ENCODE measurements at places on chromosomes 16 and 17.
A peak's percentile ranks its signal among the peaks of the same experiment; 100 is the strongest.

- DNase-seq: no peak
Observed at GRCh38 chr17:60077226-60077625, 1.5 kb downstream of the HEATR6 start.

DNA sequence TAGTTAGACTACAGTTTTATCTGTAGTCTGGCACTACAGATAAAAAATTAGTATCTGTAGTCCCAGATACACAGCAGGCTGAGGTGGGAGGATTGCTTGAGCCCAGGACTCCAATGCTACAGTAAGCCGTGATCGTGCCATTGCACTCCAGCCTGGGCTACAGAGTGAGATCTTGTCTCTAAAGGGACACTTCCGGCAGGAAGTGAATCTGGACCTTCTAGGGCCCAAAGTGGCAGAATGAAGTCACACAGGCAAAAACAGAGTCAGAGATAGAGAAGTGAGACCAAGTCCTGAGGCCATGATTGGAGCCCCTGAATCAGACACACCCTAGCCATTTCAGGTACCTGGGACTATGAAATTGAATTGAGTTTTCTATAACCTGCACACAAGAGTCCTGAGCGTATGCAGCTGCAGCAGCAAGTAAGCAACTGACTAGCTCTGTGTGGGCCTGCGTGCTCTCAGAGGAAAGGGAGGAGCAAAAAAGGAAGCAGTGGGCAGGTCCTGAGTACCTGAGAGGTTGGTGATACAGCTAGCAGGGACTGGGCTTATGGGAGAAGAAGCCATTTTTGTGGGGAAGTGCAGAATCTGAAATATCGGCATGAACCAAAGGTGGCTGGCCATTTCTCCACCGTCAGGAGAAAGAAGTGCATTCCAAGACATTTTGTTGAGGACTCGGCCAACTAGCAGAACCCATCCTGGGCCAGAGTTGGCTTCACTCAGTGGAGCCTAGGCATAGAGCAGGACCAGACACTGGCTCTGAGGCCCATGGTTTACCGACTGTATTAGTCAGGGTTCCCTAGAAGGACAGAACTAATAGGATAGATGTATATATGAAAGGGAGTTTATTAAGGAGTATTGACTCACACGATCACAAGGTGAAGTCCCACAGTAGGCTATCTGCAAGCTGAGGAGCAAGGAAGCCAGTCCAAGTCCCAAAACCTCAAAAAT is 27.2 kb upstream of the BRD7 start:
- DNase-seq: no peak

DNA sequence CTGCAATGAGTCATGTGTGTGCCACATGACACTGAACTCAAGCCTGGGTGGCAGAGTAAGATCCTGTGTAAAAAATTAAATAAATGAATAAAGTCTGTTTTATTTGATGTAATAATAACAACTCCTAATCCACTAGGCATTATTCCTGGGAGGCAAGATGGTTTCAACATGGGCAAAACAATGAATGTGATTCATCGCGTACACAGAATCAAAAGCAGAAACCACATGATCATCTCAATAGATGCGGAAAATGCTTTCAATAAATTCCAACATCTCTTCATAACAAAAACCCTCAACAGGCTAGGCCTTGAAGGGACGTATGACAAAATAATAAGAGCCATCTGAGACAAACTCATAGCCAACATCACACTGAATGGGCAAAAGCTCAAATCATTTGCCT is 195.4 kb downstream of the CDH11 start:
- no peak for DNase-seq

DNA sequence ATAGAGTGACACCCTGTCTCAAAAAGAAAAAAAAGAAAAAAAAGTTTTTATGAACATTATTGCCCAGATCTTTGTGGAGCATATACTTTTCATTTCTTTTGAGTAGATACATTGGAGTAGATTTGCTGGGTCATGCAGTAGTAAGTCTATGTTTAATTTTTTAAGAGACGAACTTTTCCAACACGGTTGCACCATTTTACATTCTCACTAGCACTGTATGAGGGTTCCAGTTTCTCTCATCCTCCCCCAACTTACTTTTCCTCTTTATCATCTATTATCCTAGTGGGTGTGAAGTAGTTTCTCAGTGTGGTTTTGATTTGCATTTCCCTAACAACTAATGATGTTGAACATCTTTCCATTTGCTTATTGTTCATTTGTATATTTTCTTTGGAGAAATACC is 10.5 kb downstream of the RPS6KB1 start:
- DNase-seq: no peak

GRCh38 chr16:27169511-27170071 is 33.7 kb upstream of the KDM8 start:
- peak; percentile 15 for DNase-seq

GRCh38 chr16:30122604-30123160 is 338 bp downstream of the MAPK3 start:
- no peak for DNase-seq

DNA sequence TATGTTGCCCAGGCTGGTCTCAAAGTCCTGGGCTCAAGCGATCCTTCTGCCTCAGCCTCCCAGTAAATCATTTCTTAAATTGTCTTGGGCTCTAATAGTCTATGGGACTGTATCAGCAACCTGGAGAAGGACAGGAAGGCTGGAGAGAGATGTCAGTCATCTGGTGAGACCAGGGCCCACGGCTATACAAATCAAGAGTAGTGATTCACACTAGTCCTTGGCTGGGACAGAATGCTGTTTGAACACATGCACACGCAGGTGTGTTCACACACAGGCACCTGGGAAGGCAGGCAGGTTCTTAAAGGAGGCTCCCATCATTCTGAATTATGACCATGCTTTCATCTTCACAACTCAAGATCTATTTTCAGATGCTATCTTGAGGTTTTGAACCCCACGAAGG is 14.1 kb downstream of the NQO1 start:
- DNase-seq: no peak

GRCh38 chr16:77549876-77550275 is 115.0 kb upstream of the ADAMTS18 start:
- no peak for DNase-seq

DNA sequence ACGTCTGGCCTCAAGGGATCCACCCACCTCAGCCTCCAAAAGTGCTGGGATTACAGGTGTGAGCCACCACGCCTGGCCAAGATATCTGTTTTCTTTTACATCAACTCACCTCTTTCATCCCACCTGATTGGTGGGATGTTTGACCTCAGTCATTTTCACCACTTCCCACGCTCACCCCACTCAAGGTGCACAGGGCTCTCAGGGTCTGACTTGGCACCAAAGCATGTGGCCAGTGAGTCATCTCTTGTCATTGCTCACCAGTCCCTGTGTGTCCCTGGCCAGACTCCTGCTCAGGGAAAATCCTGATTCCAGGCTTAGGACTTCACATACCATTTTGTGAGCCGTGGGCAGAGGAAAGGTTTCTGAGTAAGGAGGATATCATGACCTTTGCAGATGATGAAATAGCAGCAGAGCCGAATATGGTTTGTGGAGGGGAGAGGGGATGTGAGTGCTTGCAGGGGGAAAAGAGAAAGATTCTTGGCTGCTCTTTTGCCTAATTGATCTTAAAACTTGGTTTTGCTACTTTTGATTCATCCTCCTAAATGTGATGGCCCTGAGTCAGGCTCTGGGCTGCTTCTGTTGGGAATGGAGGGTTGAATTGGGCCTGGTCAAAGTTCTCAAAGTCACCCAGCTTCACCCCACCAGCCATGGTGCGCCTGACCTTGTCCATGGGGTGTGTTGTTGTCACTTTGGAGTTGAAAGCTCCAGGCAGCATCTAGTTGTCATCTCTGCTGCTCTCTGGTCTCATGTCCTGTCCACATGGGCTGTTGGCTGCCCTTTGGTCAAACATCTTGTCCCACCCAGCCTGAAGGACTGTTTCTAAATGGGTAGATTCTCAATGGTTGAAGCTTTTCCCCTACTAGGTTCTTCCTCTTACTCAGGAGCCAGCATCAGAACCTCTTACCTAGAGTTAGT is 6.0 kb upstream of the KCNH6 start:
- DNase-seq: no peak

- no peak for DNase-seq
Observed at GRCh38 chr16:3878610-3879009, 1.9 kb downstream of the CREBBP start.

DNA sequence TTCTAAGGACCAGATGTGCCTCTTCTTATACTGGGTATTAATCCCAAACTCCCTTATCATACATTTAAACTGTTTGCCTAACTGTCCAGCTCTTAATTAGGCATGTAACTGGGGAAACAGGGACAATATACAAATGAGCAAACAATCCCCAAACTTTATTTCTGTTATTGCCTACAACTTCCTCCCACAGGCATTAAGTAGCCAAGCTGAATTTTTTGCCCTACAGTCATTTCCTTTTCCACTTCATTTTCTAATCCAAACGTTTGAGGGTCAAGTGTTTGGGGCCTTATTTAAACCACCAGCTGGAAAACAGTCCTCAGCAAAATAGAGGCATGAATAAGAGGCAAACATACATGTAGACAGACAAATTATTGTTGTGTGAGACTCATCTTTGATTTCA is 77.4 kb upstream of the CCL2 start:
- DNase-seq: no peak

GRCh38 chr16:396199-396598 is 800 bp upstream of the NME4 start:
- no peak for DNase-seq

DNA sequence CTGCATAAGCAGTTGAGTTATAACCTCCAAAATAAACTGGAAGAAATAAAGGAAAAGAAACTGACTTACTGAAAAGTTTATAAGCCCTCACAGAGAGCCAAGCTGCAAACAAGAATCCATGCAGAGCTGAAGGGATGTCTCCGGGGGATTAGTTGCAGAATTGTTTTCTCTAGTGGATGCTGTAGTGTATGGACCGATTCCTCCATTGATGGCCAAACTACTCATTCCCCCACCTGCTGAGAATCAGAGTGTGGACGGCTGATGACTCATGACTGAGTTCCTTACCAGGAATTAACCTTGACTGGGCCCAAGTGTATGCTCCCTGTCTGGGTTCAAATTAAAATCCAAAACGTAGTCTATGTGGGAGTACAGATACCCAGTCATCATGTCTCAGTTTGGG is 93.9 kb upstream of the CDH8 start:
- no peak for DNase-seq

GRCh38 chr17:7252176-7253043 is at the start of gene ELP5:
Gene ELP5, plus strand, starts transcription at chr17:7252215. Its CDS starts 336 bp downstream, at chr17:7252551.
- DNase-seq: peak; percentile 72

GRCh38 chr16:75305364-75306098 is 54.1 kb upstream of the BCAR1 start:
- DNase-seq: peak; percentile 4

- DNase-seq: no peak
Observed at GRCh38 chr16:12344577-12345343, 368.2 kb downstream of the SNX29 start.

GRCh38 chr17:10121971-10122707 is 76.3 kb downstream of the GAS7 start:
- DNase-seq: no peak

DNA sequence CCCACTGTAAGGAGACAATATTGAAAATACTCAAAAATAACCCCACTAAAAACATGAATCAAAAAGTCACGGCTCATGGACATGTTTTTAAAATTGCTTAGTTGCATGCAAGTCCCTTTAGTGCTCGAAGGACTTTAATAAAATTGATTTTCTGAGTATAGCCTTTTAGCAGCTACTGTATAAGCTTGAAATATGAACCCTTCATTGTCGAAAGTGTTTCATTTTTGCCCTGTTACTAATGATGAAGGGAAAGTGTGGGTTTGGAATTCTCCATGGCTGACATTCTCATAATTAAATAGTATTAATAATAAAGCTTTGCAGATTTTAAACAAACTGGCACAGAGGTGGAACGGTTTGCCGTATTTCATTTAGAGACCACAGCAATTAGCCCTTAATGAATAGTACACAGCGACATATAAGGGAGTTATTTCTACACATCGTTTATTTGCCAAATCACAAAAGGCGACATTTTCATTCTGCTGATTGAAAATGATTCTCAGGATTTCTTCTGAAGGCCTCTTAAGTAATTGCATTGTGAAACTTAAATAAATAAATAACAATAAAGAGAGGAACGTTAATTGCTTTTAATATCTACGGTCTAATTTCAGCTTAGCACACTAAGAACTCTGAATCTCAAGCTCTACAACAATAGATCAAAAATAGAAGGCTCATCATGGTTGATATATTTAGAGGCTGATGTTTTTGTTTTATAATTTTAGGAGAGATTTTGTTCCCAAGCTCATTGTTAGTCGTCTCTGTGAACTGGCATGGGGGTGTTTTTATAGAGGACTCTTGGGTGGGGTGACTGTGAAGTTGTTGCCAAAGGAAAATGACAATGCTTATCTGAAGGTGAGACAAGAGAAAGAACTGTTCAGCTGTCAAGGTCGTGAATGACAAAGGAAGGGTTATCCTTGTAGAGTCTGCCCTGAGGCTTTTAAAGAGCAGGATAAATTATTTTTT is 60.6 kb downstream of the IRX6 start:
- DNase-seq: no peak

- DNase-seq: no peak
Observed at GRCh38 chr16:55497558-55497957, 11.3 kb upstream of the LPCAT2 start.

- DNase-seq: no peak
Observed at GRCh38 chr16:9508328-9508936, 417.0 kb downstream of the HAPSTR1 start.

DNA sequence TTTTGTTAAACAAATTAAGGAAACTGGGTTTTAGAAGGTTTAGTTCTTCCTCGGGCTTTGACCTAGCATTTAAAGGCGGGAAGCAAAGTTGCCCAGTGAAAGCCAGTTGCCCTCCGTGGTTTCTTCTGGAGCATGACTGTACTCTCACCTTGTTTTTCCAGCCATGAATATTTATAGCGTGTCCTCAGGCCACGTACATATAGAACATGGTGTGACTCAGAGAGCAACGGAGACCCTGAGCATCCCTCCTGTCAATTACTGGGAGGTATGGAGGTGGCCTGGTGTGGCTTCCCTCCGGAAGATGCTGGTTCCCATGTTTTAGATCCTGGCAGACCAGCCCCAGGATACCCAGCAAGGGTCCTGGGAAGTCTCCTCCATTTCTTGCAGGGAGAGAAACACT is 48.4 kb downstream of the AKAP1 start:
- DNase-seq: no peak

- no peak for DNase-seq
Observed at GRCh38 chr17:3986270-3986938, 22.2 kb upstream of the ATP2A3 start.

GRCh38 chr17:79942591-79943346 is 92.9 kb downstream of the TBC1D16 start:
- no peak for DNase-seq

All from activated naive CD4-positive, alpha-beta T cell (primary cell).